ENCODE measurements at places on chromosomes 12 and 14. TPM values are rescaled to one million over a fixed set of nuclear protein-coding genes. Genes with fewer than 3 reads are reported as not detected.

DNA sequence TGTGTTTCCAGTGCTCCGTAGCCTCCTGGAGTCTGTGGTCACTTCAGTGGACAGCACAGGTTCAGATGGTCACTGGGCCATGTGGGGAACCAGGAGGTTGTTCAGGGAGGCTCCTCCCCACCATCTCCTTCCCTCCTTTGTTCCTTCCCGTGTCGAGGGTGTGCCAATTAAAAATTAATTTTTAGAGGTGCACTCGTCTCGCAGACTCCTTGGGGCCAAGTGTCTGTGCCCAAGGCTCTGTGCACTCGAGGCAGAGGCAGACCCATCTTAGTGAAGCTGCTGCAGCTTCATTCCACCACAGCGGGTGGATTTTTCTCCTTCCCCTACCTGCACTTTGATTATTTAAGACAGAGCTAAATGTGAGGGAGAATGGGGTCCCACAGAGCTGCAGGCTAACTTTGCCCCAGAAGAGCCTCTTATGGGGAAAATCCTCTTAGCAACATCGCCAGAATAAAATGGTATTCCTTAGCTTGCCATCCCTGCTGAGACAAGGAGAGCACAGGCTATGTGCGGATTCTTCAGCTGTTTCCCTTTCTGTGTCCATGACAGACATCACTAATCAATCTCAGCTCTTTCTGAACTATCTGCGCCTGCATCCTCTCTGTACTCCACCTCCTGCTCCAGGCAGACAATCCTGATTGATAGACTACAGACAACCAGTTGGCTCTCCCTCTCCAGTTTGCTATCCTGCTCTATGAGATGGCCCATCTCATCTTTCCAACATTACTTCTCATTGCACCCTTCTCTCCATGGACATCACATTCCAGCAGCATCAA, 159.5 kb downstream of the VRK1 start:
- DNase-seq: no peak

DNA sequence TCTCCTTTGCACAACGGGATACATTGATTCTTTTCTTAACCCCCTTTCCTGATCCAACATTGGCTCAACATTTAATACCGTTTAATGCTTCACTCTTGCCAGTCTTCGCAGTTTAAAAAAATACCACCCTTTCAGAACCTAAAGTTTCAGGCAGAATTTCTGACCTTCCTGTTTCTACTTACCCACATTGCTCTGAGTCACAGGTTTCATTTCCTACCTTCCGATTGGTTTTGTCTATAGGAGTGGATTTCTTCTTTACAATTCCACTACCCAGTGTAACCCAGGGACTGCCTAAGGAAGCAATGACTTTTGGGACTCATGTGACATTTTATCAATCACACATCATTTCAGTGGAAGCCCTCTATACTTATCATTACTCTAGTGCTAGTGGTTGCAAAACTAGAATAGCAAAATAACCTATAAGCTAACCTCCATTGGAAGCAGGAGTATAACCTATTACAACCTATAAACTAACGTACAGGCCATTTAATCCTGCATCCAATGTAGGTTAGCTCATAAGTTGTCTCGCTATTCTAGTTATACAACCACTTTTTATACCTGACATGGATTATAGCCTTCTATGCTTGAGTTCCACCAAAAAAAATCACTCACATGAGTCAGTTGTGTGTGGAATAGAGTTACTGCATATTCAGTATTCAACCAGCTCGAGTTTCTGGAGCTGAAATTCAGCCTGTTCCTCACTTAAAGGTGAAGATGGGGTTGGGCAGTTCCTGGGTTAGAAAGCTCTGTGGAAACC, 64.9 kb upstream of the KITLG start:
- no peak for DNase-seq

DNA sequence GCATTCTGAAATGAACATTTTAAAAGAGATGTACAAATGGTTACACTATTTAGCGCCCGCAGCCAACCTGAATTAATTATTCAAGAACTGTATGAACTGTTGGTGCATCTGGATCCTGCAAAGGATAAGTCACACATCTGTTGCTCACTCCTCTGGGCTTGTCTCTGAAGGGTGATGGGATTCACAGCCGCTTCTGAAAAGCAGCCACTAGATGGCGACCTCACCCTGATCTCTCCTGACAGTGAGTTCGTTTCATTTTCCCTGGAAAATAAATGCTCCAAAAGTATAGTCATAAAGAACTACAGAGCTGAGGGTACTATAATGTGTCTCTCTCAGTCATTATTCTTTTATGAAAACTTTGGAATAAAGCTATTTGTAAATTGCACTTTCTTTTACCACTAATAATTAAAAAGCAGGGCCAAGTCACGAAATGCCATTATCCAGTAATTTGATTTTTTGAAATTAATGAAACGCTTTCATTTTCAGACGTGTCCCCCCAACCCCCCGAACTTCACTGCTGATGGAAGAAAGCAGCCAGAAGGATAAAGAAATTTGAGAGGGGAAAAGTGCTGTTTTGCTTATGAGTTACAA, 789.6 kb downstream of the NRXN3 start:
- peak; percentile 79 for DNase-seq

- DNase-seq: no peak
These were observed 68.5 kb downstream of the BHLHE41 start for GRCh38 chr12:26056335-26056734.

- no peak for DNase-seq
These were observed 6.0 kb downstream of the PHETA1 start for GRCh38 chr12:111362687-111363475.

DNA sequence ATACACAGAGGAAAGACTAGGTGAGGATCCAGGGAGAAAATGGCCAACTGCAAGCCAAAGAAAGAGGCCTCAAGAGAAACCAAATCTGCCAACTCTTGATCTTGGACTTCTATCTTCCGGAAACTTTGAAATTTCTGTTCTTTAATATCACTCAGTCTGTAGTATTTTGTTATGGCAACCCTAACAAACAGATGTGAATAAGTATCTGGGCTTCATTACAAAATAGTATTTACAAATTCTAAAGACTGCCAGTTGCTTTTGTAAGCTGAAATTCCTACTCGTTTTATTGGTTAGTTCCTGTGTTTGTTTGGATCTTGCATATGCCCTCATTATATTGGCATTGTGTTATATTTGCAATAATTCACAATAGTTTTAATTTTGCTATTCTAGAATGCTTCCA, 143.2 kb upstream of the USP15 start:
- DNase-seq: no peak

GRCh38 chr14:76585616-76586015, 175.7 kb upstream of the VASH1 start:
- no peak for DNase-seq

DNA sequence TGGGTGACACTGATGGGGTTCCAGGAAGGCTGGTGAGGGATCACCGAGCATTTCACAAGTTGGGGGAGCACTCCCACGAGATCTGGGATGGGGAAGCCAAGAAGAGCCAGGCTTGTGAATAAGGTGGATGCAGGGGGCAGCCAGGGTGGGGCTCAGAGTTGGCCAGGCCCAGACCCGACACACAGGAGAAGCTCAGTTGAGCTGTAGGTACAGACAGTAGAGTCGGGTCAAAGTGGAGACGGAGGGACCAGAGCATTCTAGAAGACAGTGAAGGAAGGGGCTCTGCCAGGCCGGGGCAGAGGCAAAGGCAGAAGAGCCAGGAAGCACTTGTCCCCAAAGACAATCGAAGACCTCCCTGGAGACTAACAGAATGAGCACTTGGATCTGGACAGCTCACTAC, 70.9 kb upstream of the BCL11B start:
- DNase-seq: no peak

DNA sequence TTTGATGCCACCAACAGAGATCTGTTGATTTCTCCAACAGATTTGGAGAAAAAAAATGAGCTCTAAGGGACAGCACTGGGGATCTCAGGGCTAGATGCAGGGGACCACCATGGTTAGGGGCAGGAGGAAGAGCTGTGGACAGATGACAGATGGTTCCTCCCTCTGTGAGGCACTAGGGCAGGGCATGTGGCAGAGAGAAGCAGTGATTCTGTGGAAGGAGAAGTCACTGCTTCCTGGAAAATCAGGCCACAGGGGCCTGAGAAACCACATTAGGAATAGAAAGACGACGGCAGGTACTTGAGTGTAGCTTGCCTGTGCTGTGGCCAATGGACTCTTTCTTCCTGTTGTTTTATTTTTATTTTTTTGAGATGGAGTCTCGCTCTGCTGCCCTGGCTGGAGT, 24.9 kb upstream of the TMED2 start:
- no peak for DNase-seq

DNA sequence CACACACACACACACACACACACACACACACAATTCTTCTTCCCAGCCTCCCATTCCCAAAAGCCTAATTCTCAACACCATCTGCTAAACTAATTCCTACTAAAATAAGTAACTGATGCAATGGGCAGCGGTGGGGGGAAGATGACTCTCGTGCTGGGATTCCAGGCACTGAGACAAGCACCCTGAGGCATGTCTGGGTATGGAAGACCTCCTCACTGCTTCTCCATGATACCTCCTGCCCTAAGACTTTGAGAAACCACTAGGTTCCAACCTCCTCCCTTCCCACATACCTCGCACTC, 789 bp upstream of the VWF start:
- no peak for DNase-seq

The STAC3 gene
- 5.1 TPM for total RNA-seq

The GLI1 gene
- total RNA-seq: 0.12 TPM

The LRRC10 gene
- total RNA-seq: not detected

The NEUROD4 gene
- 0.62 TPM for total RNA-seq

The SRRM4 gene
- 0.34 TPM for total RNA-seq

The FAM222A gene
- 10.6 TPM for total RNA-seq

The PPP4R4 gene
- 25.5 TPM for total RNA-seq
